ENCODE measurements at places on chromosomes 7 and 10.

DNA sequence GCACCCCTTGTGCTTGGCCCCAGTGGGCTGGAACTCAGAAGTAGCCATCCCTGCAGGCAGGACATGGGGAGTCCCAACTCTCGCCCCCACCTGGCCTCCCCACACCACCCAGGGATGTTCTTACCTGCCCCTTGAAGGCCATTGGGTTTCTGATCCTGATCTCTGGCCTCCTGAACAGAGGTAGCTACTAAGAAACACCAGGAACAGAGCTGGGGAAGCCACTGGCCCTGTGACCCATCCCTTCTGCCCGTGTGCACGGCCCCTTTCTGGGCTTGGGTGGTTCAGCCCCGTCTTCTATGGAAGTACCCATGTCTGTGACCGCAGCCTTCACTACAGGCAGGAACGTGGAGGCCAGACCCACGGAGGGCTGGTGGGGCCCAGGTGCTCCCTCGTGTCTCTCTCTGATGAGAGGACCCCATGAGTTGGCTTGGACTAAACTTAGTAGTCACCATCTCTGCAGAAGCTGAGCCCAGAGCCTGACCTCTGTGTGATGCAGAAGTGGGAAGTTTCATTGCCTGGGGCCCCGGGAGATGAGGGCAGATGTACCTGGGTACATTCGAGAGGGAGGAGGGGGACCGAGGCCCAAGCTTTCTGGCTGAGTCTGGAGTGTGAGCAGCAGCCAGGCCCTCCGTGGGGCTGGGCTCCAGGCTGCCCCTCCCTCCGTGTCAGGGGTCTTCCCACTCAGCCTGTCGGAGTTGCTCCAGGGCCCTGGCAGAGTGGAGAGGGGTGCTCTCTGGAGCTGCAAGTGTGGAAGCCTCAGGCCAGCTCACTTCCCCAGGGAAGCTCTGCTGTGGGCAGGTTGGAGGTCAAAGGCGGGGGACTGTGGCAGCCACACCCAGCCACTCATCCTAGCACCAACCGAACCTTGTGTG lies 81.0 kb downstream of the MKI67 start:
- no peak overlapping the region for H3K4me3 ChIP-seq
- no peak for DNase-seq
- H3K36me3 ChIP-seq: peaks cover 10% of the 10 kb centered on the region
- no peak overlapping the region for H3K27ac ChIP-seq
- peaks cover 48% of the 10 kb centered on the region for H3K4me1 ChIP-seq

- H3K27me3 ChIP-seq: no peaks in the 10 kb centered on the region
- H3K4me1 ChIP-seq: no peaks in the 10 kb centered on the region
- H3K4me3 ChIP-seq: no peak overlapping the region
- DNase-seq: peak; percentile 21
- H3K36me3 ChIP-seq: no peaks in the 10 kb centered on the region
Observed at GRCh38 chr7:45659496-45660139, 85.5 kb downstream of the ADCY1 start.

GRCh38 chr7:36192053-36192824 lies 39.2 kb downstream of the EEPD1 start:
- H3K4me3 ChIP-seq: no peak overlapping the region
- no peak for DNase-seq
- no peaks in the 10 kb centered on the region for H3K4me1 ChIP-seq
- no peaks in the 10 kb centered on the region for H3K36me3 ChIP-seq

GRCh38 chr7:102291056-102291915 lies 4.6 kb downstream of the SH2B2 start:
- no peak for DNase-seq
- H3K4me3 ChIP-seq: no peak overlapping the region
- H3K36me3 ChIP-seq: no peaks in the 10 kb centered on the region
- peaks cover 16% of the 10 kb centered on the region for H3K4me1 ChIP-seq
